ENCODE measurements at places on chromosomes 7 and 10.

GRCh38 chr7:143351060-143351459 is 11.5 kb downstream of the FAM131B start:
- DNase-seq = no peak

- DNase-seq = no peak
Observed at GRCh38 chr10:125802739-125803138, 20.3 kb downstream of the UROS start.

DNA sequence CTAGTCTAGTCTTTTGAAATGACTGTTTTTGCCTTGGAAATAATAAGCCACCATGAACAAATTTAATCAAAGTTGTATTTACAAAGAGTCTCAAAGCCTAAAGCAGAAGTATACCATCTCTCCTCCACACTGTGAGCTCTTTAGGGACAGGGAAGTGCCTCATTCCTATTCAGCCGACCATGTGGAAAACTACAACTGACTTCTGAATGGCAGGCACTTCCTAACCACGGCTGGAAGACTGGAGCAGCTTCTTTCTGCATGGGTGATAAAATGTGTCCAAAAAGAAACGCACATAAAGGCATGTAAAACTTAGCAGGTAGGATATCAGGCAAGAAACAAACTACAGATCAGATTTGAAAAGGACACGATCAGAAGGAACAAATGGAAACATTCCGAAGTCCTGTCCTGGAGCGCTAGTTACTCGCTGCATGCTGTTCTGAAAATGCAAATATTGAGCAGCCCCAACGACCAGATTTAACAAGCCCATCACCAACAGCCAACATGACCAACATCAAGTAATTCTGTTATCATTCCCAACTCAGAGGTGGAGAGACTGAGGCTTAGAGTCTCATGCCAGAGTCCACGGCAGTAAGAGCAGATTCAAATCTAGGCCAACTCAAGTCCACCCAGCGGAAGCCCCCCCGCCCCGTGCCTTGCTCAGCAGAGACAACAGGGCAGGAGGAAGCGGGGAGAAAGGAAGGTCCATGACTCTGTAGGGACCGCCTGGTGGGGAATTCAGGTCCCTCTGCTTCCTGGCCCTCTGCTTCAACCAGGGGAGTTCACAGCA is 26.5 kb downstream of the CTBP2 start:
- no peak for DNase-seq

- no peak for DNase-seq
Observed at GRCh38 chr7:4010061-4010605, 672.0 kb upstream of the FOXK1 start.

- DNase-seq = no peak
Observed at GRCh38 chr10:43078175-43078985, 1.5 kb downstream of the RET start.

DNA sequence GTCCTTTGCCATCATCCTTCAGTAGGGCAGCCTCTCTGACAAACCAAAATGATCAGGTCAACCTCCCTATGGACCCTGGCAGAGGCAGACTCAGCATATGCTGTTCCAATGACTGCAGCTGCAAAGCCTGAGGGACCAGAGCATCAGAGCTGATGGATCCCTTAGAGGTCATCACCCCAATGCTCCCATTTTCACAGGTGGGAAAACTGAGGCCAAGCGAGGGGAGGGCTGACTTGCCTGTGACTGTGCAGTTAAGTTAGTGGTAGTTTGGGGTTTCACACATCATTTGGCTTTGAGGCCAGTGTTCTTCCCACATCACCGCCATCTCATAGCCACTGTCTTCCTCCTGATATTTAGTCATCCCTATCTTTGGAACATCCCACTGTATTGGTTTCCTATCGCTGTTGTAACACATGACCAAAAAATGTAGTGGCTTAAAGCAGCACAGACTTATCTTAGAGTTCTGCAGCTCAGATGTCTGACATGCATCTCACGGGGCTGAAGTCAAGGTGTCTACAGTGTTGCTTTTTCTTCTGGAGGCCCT is 69.3 kb upstream of the PDZD8 start:
- no peak for DNase-seq

DNA sequence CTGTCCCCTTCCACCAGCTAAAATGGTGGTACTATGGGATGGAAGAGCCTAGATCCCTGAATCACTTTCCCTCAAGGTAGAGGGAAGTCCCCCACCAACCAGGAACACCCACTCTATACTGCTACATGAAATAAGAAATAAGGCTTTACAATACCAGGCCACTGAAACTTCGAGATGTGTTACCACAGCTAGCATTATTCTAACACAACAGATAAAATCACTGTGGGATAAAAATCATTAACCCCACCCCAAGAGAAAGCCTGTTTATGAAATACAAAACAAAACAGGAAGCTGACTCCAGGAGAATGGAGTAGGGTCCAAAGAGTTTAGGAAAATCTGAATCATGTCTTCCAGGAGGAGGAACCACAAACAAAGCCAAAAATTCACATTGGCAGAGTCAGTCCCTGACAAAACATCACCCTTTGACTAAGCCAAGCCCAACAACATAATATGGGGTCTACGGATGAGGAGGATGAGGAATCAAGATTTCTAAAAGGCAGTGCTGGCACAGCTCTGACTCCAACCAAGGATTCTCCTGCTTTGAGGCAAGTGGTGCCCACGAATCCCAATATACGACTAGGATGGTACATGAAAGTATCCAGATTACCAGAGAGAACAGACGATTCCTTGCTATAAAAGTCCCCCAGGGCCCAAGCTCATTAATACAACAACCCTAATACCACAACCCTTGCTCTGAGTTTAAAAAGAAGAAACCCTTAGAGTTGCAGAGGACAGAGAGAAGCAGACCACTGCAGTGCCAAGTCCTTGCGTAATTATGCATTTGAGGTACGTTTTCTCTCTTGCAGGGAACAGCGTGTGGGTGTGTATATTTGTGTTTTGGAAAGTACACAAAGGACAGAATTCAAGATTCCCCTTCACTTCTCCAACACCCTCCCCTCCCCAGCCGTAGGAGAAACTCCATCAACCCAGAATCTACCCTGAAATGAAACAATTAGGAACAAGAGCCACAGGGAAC is 23.7 kb downstream of the XPNPEP1 start:
- DNase-seq = no peak

- no peak for DNase-seq
Observed at GRCh38 chr7:50798126-50798525, 15.4 kb upstream of the GRB10 start.

DNA sequence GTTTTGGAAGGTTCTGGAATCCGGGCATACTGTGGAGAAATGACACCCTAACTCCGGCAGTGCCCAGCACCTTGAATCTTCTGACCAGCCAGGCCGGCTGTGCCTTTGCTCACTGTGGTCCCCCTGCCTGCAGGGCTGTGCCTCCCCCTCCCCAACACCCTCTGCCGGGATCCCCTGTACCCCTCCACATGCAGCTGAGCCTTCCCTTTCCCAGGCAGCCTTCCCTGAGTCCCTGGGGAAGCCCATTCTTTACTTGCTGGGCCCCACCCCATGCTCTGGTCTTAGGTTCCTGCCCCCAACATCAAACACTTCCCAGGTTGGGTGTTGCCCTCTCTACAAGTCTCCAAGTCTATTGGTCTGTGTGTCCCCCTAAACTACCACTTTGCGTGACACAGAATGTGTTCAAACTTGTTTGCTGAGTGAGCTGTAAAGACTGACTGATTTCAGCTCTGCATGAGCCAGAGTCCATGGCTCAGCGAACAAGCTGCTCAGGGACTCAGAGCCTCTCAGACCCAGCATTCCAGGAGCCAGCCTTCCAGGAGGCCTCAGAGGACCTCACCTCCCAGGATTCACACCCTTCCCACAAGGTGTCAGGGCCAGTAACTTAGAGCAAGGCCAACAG is 31.6 kb downstream of the CALML5 start:
- no peak for DNase-seq

- no peak for DNase-seq
Observed at GRCh38 chr7:97732565-97733275, 834 bp downstream of the TAC1 start.

- no peak for DNase-seq
Observed at GRCh38 chr7:116971869-116972268, 18.6 kb downstream of the ST7 start.

- no peak for DNase-seq
Observed at GRCh38 chr7:47587976-47588375, 6.1 kb upstream of the TNS3 start.

DNA sequence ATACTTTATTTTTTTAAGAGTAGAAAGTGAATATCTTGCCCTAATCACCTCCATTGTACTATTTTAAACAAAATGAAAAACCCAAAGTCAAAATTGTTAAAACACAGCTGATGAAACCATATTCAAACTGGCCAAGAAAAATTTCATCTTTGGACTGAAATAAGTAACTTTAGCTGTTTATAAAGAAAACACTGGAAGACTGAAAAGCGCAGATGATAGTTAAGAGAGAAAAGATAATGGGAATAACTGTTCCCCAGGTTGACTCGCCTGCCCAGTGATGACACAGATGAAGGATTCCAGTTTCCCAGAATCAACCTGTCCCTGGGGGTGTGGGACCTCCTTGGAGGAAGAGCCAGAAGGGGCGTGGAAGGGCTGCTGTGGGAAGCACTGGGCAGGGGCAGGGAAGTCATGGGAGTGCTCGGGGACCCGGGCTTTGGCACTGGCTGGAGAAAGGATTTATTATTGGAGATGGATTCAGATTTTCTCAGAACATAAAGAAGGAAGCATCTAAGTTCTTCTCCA is 43.1 kb downstream of the DENND2A start:
- DNase-seq = no peak

DNA sequence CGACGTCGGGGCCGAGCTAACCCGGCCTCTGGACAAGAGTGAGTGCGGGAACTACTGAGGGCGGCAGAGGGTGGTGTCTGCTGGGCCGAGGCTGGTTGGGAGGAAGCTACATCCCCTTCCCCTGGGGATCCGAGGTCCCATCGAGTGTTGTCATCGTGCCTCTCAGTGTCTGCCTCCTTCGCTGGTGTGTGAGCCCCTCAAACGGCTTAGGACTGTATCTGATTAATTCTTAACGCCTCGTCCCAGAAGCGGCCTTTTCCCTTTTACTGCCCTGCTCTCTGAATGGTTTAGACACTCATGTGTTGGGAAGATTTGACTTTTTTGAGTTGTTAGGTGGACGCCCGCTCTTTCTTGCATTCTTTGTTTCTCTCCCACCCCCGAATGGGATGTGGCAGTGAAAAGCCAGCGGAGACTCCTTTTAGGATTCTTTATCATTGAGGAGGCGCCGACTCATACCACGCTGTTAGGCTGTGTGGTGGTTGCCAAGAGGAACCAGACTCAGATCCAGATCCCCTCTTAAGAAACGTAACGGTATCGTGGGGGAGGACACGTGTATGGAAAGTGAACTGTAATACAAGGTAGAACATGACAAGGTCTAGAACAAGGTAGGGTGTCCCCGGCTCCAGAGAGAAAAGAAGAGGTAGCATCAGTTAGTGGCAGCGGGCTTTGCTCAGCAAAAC is 631 bp downstream of the SUPV3L1 start:
- peak; percentile 14 for DNase-seq

- DNase-seq = no peak
Observed at GRCh38 chr7:43513251-43513650, 69.7 kb upstream of the STK17A start.

DNA sequence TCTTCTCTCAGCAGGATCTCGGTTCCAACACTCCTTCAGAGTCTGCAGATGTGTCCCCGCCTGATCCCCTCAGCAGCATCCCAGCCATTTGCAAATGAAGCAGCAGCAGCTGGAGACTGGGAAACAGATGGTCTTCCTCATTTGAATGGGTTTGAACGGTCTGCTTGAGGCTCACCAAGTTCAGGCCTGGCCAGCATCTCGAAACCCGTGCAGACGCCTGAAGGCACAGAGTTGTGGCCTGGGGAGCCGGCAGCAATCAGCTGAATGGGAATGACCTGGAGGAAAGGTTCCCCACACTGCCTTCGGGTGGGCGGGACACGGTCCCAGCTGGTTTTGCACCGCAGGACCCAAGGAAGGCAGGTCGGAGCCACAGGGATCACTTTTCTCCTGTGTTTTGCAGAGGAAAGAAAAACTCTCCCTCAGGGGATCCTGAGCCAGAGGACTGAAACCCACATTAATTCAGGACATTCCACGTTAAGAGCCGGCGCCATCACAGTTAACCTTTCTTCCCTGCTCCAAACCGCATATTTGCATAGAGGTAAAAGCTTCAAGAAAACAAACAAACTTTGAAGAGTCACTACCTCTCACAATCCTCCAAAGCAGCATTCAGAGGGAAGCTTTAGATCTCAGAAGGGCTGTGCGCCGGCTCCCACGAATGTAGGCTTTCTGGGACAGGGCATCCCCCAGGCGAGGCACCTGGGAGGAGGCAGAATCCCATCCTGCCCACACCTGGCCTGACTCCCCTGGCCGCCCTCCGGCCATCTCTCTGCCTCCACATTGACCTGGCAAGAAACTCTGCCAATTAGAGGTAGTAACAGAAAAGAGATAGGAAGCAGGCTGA is 17.7 kb downstream of the FGFR2 start:
- DNase-seq = no peak

GRCh38 chr10:111481866-111482265 is 405.0 kb downstream of the ADRA2A start:
- no peak for DNase-seq
